ENCODE measurements at places on chromosomes 11 and 22.

- DNase-seq = no peak
Measured at GRCh38 chr22:41364955-41365354, 16.8 kb upstream of the TEF start.

DNA sequence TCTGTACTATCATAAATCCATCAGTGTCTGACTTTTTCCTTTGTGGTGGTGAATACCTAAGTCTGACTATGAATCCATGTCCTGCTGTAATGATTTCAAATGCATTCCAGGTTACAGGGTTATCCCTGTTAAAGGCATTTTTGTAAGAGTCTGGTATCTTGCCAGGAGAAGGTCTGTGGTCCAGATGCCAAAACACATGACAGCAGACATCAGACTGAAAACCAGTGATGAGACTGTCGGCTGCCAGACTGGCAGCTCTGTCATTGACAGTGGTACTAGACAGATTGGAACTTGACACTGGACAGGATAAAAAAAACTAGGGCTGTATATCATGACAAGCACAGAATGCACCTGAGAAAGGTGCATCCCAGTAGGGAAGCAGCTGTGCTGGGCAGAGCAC, 301.8 kb upstream of the FAT3 start:
- DNase-seq = no peak

- no peak for DNase-seq
Measured at GRCh38 chr11:69841859-69842698, 22.9 kb upstream of the FGF3 start.

- DNase-seq = no peak
Measured at GRCh38 chr11:40162901-40163883, 1296.3 kb downstream of the LRRC4C start.

GRCh38 chr11:10824888-10825287, 16.2 kb upstream of the EIF4G2 start:
- DNase-seq = no peak

- DNase-seq = no peak
Measured at GRCh38 chr11:60950933-60951605, 907 bp downstream of the SLC15A3 start.

DNA sequence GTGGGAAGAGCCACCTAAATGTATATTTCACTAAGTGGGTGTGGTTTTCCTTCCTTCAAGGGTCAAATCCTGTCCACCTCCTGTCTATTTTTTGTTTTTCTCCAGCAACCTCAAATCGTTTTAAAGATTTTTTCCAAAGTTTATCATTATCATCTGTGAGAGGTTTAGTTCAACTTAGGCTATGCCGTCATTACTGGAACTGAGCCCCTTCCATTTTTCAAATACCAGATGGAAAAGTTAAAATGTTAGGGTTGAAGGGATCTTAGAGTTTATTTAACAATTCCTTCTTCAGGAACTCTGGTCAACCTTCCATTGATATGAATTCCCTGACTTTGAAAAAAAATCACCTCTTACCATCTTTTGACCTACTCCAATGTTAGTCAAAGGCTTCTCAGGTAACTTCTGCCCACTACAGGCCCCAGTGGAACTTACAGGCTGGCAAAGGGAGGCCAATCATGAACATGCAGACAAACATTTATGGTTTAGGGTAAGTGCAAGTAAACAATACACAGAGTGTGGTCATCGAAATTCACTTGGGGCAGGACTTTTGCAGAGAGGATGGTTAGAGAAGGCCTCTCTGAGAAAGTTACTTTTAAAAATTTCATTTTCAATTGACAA, 45.2 kb downstream of the SYN3 start:
- no peak for DNase-seq

DNA sequence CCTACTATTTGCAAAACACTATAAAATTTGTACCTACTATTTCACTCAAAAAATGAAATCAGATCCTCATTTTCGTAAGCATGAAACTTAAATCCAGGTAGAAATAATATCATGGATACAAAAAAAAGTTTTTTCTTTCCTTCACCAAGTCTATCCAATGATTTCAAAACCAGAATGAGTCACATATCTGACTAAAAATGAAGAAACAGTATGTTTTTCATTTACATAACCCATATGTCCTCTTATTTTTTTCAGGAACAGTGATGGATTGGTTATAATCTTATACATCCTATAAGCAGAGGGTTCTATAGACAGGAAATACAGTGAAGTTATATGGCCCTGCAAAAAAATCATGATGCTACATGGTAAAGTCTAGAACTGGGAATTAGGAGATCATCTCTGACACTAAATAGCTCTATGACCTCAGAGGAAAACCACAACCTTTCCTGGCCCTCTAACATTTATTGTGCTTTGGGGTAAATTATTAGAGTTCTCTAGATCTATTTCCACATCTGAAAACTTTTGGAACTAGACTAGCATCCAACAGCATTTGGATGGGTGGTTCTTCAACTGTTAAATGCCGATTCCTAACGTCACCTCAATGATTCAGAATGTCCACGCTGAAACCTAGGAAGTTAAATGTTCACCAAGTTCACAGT, 10.9 kb downstream of the MTMR2 start:
- no peak for DNase-seq

DNA sequence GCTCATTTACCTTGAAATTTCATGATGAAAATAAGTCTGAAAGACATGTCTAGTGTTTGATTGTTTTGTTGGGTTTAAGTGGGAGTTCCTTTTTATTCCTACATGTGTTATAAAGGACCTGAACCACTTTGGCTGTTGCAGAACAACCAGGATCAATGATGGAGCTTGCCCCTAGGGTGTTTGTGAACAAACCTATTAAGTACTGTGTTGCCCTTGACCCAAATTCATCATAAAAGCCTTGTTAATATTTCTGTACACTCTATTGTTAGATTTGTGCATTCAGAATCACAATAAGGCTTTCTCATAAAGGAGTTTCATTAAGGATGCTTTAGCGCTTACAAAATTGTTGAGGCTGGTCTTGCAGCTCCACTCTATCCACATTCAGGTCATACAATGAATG, 452.6 kb downstream of the NELL1 start:
- no peak for DNase-seq
